RCC 7860 (cell line): ENCODE measurements at places on chromosomes 7 and 10.
A peak's percentile ranks its signal among the peaks of the same experiment; 100 is the strongest.

GRCh38 chr7:108189733-108190388 is 59.7 kb upstream of the LAMB4 start:
- no peak for DNase-seq

GRCh38 chr10:103960103-103960502 is 6.8 kb upstream of the SLK start:
- DNase-seq: no peak

DNA sequence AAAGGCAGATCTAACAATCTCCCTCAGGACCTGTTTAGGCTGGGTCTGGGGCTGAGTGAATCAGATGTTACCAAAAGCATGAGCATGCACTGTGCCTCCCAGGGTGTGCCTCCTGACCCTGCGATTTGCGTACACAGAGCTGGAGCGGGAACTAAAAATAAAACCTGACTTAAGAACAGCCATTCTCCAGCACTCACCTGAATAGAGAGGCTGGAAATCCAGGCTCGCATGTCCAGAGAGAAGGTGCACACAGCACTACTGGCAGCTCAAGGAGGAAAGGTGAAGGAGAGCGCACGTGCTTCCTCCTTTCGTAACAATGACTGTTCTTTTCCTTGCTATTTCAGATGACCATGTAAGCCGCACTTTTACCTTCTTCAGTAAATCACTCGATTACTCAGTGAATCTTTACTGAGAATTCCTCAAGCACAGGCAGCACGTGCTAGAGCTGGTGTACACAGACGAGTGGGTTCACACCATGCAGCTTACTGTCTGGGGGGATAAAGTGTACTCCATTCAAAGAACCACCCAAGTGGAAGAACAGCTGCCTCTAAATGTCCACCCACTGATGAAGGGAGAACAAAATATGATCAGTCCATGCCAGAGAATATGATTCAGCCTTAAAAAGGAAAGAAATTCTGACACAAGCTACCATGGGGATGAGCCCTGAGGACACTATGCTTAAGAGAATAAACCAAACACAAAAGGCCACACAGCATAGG is 45.6 kb downstream of the SFMBT2 start:
- DNase-seq: no peak

DNA sequence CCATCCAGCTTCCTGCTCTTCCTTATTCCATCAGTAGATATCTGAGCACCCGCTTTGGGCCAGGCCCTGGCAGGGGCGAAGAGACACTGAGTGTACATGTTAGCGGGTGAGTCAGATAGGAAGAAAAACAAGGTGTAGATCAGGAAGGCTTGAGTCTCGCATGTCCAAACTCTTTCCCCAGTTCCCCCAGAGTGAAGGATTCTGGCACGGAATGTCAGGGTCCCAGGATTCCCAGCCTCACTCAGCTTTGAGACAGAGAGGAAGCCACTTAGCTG is 24.1 kb upstream of the CHST15 start:
- no peak for DNase-seq

DNA sequence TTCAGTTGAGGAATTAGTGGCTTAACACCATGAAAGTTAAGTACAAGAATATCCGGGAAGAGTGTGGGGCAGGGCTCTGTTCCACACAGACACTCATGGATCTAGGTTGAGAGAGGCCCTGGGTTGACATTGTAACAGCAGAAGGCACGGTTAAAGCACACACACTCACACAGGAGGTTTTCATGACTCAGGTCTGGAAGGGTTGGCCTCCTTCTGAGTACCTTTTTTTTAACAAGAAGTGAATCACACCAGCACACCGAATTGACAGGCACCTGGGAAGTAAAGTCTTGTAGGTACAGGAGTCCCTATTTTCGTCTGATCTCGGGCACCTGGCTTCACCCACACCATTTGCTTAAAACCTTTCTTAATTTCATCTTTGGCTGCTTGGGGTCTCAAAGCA is 509.4 kb upstream of the ADARB2 start:
- no peak for DNase-seq

- no peak for DNase-seq
Measured at GRCh38 chr7:35254496-35255442, 869 bp upstream of the TBX20 start.

- DNase-seq: no peak
Measured at GRCh38 chr10:91804126-91804510, 5.9 kb downstream of the TNKS2 start.

- DNase-seq: no peak
Measured at GRCh38 chr10:120711860-120712259, 139.3 kb upstream of the WDR11 start.

DNA sequence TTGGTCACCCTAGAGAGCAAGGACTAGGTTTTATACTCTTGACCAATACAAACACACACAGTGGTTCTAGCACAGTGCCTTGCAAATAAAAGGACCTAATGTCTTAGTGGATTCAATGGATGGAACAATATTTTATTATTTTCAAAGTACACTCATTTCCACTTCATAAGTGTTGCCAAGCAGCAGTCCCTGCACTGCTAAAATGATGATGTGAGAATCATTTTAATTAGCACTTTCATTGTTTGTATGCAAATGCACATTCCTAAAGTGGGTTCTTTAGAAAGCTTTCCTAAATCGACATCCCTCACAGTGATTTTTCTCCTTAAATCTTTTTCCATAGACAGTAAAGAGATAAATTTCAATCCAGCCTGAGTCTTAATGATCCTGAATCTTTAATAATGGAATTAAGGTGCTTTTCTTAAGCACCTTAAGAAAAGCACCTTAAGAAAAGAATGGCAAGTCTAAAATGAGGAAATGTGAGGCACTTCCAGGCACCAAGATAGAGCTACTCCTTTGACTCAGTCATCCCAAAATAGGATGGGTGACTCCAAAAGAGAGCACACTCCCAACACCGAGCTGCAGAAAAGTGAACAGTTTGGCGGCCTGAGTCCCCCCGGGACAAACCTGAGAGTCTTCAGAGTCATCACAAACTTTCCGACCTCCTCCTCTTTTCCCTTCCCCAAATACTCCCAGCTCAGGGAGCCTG is 84.5 kb downstream of the SORBS1 start:
- no peak for DNase-seq

DNA sequence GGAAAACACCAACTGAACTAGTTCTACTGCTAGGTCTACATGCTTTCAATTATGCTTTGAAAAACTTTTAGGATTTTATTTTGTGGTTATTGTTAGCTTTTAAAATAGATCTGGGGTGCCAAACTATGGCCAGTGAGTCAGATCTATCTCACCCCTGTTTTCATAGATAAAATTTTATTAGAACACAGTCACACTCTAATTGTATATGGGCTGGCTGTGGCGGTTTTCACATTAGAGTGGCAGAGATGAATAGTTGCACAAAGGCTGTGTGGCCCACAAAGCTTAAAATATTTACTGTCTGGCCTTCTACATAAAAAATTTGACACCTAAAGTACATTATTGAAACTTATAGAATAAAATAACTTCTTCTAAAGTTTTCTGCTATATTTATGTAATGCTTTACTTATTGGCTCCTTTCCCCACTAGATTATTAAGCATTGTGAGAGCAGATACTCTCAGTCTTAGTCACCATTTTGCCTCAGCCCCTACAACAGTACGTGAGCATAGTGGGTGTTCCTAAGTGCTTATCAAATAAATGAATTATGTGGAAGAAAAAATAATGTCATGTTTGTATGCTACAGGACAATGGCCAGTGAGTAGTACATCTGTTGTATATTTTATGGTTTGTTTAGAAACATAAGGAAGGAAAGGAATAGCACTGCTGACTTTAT is 5.4 kb upstream of the SUV39H2 start:
- DNase-seq: peak; percentile 18

DNA sequence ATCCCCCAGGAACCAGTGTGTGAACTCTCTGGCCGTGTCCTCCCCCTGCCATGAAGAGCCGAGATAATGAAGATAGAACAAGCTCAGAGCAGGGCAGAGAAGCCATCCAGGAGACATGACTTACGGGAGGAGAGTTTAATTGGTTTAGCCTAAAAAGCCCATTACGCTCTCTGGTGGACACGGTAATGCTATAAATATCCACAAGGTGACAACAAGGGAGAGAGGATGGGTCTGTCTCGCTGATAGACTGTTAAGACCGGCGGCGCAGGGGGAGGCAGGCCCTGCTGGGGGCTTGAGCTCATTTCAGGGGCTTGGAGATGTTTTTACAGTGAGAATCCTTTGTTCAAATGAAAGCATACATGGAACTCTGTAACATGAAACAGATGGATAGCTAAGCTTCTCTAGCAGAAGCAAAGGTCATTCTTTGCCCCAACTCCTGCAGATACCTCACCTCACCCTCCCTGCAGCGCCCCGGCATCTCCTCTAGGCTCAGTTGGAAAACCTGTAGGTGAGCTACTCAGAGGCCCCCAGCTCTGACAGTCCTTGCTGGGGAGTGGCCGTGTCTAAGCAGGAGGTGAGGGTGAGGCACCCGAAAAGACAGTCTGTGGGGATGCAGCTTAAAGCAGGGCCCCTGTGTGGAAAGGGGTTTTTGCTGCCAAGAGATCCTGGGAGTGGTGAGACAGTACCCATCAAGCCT is 40.8 kb upstream of the LOXL4 start:
- DNase-seq: no peak

DNA sequence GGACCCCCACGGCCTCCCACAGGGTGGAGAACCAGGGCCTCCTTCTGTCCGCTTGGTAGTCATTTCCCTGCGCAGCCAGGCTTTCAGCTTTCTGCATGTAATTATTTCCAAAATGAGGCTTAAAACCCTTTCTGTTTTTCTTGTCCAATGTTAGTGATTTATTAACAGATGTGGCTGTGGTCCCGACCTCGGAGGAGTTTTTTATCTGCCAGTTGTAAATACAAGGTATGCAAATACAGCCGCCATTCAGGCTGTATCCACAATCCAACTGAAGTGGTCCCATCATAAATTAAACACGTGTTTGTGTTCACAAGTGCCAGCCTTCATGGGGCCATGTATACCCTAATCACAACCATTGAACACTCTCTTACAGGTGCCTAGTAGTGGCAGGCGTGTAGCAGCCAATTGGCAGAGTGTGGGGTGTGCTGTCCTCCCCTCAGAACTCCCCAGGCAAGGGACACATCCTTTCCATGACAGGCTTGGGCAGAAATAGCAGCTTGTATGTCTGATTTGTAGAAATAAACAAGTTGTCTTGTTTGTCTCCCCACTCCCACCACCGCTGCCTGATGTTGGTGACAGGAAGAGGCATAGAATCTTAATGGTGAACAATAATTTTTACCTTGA is 251.3 kb upstream of the MKI67 start:
- DNase-seq: no peak

DNA sequence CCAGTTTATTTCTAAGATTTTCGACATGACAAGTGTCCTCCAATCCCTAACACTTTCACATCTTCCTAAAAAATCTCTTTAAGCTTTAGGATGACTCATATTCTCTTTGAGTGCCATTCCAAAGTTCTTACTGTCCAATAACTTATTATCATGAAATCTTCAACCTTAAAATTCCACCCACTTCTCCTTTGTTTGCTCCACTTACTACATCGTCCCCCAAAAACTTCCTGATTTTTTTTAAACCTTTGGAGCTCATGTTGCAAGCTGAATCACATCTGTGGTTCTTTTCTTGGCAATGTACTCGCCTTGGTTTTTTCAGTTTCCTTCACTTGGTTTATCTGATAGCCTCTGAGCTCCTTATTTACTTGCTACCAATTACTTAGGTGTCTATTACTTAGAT is 39.2 kb upstream of the JCAD start:
- peak; percentile 82 for DNase-seq
